Endothelial cell of umbilical vein (primary cell): ENCODE measurements at places on chromosomes 5 and 9. TPM values are rescaled to one million over a fixed set of nuclear protein-coding genes. Genes with fewer than 3 reads are reported as not detected.

Gene FAF2
- 24.8 and 27.9 TPM in 2 replicates for polyA plus RNA-seq

Gene MLANA
- not detected in 2 replicates for polyA plus RNA-seq

DNA sequence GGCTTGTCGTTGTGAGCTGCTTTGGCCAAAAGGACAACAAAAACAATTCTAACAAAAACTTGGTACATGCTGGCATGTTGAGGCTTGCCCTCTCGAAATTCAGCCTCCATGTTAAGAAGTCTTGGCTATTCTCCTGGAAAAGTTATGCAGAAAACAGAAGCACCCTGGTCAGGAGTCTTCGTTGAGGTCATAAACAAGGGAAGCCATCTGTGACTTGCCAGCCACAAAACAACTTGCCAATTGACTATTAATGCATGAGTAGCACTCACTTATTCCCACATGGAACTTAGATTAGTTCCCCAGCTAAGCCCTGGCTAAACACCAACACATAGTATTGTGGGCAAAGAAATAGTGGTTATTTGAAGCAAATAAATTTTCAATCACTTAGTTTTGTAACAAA is 521.0 kb upstream of the CHD1 start:
- DNase-seq: no peak

DNA sequence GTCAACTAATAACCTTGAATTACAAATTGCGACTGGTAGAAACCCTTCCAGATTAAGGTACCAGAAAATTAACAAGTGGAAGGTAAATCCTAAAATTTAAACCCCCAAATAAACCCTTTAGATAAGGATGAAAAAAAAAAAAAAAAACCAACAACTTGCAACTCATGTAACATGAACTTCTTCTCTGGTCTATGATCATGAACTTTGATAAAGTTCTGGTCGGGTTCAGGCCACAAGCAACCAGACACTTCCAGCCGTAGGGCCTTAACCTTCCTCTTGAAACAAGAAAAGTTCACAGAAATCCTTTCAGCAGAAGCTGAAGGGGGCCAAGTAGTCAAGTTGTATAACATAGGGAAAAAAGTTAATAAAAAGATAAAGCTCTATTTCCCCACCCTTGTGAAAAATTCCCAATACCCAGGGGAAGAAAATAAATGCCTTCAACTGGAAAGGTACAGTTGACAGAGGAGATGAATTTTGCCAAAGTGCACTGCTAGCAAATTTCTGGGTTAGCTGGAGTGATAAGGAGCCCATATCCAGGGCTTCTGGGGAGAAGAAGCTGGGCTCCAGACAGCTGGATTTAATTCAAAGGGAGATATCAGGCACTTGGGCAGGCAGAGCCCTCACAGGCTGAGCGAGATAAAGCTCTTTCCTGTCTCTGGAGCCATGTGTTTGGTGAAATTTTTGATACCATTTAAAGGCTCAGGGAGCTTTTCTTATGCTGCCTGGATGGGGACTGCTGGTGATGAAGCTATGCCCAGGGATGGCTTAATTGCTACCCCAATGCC is 234.2 kb upstream of the PANK3 start:
- no peak for DNase-seq

DNA sequence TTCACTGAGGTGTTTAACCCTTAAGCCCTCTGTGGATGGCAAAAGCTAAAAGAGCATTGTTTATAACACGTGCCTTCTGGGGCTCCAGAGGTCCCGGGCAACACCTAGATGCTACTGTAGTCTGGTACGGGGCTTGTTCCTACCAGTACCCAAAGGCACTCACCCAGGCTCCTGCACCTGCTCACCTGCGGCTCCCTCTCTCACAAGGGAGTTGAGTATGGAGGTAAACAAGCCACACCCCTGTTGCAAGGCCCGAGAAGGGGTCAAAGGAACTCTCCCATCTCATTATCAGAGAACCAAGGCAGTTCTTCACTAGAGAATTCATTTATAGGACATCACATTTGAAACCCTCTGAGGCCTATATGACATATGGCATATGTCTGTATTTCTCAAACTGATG is 53.4 kb upstream of the IL6ST start:
- no peak for DNase-seq
